ENCODE measurements at places on chromosomes 11 and 22.

- no peak for DNase-seq
Observed at GRCh38 chr11:68067991-68068390, 29.2 kb downstream of the TCIRG1 start.

- no peak for DNase-seq
Observed at GRCh38 chr11:67433536-67434394, 3.7 kb downstream of the PTPRCAP start.

DNA sequence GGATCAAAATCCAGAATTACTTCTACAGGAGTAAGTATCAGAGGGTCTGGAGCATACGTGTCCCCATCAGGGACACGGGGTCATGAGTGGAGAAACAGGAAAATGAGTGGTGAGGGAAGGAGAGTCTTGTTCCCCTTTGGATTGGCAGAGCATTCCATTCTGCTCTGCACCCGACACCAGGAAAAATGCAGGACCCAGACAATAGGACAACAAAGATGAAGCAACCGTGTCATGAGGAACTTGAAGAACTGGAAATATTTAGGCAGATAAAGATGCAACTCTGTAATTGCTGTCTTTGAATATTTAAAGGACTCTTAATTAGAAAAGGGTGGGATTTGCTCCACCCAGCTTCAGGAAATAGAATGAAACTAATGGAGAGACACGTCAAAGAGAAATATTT, 89.0 kb upstream of the BLID start:
- DNase-seq, result no peak

DNA sequence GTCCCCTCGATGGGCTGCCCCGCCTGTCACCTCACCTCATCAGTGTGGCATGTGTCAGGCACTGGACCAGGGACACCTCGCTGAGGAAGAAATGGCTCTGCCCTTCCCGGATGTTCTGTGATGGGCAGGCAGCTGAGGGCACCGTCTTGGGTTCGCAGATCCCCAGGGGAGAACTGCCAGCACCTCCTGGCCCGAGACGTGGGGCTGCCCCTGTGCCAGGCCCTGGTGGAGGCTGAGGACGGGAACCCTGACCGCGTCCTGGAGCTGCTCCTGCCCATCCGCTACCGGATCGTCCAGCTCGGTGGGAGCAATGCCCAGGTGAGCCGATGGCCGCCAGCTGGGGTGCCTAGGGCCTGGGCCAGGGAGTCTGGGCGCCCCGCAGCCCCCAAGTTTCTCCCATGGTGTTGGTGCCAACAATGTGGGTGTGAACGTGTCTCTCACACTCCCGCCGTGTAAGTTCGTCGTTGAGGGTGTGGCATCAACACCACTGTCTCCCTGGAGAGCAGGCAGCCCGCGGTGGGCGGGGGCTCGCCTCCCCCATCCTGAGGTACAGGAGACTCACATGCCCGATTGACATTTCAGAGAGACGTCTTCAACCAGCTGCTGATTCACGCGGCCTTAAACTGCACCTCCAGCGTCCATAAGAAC, 7.3 kb upstream of the GTSE1 start:
- DNase-seq, result no peak

GRCh38 chr22:36565686-36566085, 36.7 kb upstream of the EIF3D start:
- no peak for DNase-seq

DNA sequence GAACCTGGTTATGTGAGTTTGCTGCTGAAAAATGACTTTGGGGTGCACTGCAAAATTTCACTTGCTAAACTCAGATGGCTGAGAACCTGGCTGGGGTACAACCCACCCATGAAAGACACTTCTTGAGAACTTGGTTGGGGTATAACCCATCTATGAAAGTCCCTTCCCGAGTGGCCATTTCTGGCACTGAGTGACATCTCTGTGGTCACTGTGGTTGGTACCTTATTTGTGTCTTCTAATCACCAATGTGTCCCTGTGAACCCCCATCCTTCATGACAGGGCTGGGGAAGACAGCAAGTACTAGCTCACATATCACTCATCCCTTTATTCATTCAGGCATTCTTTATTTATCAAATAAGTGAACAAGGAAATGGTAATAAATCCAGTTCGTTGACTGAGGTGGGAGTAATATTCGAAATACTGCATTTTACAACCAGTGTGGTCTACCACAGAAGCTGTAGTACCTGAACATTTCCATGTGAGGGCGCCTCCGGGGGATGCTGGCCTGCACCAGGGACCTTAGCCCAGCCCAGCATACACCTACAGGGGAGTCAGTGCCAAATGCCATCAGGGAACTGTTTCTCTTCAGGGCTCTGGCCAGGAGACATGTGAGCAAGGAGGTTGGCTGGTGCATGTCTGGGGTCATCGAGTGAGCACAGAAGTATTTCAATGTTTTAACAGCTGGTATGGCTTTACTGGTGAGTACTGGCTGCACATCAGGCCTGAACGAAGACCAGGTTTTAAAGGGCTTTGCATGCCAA, 122.1 kb downstream of the CSNK2A3 start:
- no peak for DNase-seq

GRCh38 chr11:128467041-128467440, 120.3 kb downstream of the ETS1 start:
- no peak for DNase-seq

DNA sequence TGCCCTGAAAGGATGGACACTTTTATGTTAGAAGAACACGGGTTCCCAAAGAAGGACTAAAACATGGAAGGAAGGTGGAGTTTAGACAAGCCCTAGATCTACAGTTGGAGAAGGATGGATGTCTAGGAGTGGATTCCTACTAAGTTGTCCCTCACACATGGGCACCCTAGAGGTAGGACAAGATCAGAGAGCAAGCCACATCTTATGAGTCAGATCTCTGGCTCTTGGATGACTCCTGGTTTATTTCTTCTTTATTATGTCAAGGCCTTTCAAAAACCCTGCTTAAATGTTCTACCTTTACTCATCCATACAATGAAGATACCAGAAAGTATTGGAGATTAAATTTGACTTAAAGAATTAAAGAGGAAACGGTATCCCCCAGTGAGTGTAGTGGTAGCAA, 34.4 kb downstream of the PRCP start:
- DNase-seq, result no peak

DNA sequence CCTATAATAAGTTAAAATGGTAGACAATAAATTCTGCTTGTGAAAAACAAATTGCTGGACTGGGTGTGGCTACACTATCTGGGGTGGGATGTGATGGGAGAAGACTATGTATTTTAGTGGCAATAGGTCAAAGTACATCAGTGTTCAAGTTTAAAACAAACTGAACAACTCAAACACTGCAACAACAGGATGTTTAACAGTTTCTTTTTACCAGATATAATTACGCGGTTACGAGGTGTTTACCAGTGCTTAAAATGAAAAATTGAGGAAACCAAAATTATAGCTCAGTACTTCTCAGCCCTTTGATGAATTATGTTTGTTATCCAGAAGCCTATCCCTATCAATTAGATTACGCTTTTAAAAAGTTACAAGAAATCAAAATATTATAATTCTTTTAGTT, 3.2 kb downstream of the PRDM10 start:
- peak; percentile 12 for DNase-seq

GRCh38 chr22:47294222-47294532, 531.7 kb downstream of the TBC1D22A start:
- DNase-seq, result no peak

DNA sequence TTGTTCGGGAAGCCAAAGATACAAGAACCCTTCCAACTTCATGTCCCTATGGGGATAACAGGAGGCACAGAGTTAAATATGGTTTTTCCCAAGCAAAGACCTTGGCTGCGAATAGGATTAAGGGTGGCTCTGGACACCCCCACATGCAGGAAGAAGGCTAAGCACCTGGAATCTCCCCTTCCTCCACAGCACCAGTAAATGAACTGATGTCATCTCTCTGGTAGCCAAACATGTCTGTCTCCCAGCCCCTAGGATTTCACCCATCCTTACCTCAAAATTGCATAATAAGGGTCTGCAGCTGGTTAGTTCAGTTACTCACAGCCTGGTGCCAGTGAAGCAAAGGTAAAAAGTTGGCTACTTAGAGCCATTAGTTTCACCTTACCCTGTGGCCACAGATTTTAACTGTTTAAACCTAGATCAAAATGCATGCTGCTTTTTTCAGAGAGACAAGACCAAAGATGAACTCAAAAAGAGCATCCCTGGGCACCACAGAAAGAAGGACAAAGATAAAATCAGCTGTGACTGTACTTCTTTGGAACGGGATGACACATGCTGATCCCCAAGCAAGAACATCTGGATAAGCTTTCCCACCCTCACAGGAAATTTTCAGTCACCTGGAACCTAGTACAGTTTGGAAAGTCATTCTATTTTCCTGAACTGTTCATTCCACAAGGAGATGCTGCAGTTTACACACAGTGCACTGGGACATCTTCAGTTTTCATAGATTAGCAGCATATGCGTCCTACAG, 77.2 kb upstream of the AKIP1 start:
- no peak for DNase-seq

GRCh38 chr11:133865466-133865865, 20.2 kb upstream of the SPATA19 start:
- DNase-seq, result no peak

DNA sequence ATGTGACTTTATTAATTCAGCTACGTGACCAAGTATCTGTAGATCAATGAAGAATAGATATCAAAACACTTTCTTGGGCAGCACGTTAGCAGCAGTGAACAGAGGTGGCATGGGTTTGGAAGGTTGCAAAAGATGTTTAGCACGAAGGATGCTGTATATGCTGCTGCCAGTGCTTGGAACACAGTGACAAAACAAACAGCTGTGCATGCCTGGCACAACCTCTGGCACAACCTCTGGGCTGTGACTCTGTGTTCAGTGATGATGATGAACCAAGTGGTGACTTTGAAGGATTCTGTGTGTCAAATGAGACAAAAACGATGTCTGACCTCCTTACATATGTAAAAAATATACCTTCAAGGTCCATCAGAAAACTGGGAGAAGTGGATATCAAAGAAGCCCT, 104.7 kb downstream of the TBC1D22A start:
- no peak for DNase-seq

DNA sequence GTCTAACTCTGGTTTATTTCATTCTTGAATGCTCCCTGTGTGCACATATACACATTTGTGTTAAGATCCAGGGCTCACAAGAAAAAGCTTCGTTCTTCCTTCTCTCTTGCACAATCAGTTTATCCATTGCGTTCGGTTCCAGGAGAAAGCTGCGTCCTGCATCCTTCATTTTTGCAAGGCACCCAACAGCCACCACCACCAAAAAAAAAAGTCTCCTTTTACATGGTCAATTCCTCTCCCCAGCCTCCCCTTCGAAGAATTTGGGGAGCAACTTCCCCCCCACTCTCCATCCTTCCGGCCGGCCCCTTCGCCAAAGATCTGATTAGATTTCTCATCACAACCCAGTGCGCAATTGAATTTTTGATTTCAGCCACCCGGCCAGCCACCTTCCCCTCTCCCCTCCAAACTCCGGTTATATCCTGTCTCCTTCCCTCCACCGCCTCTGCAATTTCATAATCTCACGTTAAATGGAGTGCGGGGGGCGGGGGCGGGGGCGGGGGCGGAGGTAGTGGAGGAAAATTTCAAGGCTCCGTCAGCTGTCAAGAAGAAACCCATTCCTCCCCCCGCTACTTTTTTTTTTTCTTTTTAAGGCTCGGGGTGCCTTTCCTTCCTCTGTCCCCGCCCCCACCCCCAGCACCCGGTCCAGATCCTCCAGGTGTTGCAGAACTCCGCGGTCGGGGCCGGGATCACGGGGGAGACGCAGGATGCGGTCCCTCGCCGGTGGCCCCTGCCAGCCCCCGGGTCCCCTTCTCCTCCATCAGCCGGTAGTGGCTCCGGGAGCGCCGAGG, 1166.5 kb downstream of the LRRC4C start:
- DNase-seq, result no peak

GRCh38 chr11:117870103-117870952, 6.1 kb downstream of the FXYD6 start:
- peak; percentile 85 for DNase-seq

DNA sequence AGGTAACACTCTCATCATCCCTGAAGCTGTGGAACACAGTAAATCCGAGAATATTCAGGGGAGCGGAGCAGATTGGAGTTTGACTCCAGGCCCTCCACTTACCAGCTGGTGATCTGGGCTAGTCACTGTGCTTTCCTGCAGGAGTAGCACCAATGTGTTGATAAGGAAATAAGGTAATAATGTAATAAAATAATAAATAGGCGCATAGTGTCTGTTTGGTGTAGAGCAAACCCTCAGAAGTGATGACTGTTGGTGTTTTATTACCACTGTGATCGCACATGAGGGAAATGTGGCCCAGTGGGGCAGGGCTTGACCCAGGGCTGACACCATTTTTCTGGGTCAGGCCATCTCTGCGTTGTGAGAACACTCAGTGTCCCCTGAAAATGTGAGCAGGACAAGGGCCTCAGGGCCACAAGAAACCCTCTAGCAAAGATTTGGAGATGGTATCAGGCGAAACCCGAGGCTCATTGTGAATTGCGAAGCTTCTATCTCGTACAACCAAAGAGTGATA, 563.9 kb upstream of the B3GAT1 start:
- DNase-seq, result no peak

DNA sequence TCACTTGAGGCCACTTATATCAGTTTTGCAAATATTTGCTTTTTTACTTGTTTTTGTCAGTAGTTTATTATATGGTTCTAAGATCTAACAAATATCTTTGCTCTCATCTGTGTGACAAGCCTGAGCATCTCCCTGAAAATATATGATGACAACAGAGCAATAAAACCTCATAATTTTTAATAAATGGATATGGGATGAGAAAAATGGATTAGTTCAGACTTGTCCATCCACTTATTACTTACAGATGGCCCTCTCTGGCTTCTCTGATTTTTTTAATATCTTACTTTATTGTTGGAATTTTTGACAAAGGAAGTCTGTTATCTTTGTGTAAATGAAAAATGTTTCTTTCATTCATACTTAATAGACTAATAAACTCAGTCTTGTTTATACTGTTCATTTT, 491.4 kb upstream of the RAG2 start:
- no peak for DNase-seq

DNA sequence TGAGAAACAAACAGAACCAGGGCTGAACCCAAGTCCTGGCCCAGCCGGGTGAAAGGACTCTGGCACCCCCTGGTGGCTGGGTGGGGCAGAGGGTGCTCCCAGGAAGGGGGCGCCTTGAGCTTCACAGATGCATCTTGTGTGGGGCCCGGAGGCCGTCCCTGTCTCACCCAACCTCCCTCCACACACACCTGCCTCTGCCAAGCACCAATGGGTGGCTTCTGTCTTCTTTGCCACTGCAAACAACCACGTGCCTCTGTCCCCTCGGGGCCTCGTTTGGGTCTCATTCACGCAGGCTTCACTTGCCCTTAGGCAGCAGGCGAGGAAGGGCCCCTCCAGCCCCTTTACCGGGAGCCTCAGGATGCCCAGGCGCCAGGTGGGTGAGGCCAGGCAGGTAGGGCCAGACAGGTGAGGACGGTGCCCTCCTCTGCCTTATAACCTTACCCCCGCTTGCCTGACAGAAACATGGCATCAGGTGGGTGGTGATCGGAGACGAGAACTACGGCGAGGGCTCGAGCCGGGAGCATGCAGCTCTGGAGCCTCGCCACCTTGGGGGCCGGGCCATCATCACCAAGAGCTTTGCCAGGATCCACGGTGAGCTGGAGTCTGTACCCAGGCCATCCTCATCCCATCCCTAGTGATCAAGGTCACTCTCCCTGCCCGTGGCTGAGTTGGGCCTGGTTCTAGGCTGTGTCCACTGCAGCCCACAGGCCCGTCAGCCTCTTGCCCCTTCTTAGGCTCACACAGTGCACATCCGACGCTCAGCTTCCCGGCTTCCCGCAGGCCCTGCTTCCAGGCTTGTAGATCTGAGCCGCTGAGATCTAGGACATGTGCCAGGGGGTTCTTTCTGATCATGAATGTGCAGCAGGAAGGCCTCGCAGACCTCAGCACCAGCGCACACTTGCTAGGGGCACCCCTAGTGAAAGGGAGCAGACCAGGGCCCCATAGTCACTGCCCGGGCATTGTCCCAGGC, 17.2 kb downstream of the POLR3H start:
- no peak for DNase-seq

- DNase-seq, result no peak
Observed at GRCh38 chr22:47297261-47298016, 535.0 kb downstream of the TBC1D22A start.
